NCI-H526 (cell line): ENCODE measurements at places on chromosomes 12 and 14.

DNA sequence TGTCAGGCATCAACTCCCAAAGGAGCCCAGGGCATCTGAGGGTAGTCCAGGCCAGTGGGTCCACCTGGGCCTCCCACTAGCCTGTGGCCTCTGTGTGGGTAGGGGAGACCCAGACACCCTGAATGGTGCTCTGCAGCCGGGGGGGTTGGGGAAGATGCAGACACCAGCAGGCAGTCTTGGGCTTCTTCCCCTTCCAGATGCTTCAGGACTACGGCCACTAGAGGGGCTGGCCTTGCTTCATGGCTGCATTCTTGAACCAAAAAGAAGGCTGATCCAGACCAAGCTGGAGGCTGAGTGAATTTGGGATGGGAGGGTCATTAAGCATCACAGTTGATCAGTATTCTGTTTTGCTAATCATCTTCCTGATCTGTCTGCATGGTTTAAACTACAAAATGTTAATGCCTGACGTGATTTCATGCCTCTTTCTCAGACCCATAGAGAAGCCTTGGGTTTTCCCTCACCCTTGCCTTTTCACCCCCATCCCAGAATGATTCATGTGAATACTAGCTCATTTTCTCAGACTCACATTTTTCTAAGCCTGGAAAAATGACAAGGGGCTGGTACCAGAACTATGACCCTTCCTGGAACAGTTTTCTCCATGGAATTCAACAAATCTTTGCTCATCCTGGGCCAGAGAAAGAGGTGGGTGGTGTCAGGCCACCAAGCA is 134.2 kb downstream of the NTF3 start:
- DNase-seq = no peak

DNA sequence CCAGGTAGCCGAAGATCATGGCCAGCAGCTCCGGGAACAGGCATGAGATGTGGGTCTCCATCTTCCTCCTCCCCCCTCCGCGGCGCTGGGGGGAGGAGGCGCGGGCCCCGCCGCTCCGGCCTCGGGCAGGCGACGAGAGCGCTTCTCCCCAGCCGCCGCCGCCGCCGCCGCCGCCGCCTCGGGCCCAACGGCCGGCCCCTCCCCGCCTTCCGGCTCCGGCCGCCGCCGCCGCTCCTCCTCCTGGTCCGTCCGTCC is 448 bp downstream of the FBXL14 start:
- DNase-seq = no peak

GRCh38 chr14:28356819-28357218 is 409.8 kb upstream of the FOXG1 start:
- DNase-seq = no peak

DNA sequence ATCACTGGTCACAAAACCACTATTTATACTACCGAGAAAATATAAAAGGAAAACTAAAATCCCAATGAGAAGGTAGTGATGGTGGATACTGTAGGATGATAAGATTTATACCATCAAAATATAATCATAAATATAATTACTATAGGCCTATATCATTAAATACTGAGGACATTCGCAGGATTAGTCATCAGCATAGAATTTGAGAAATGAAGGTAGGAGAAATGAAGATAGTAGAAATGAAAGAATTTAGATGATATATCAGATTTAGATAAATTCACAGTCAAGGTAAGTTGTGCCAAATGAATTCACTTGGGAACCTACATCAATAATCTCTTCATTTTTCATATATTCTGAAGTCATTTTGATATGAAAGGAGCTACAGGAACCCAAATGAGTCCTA is 82.8 kb downstream of the DAAM1 start:
- no peak for DNase-seq

DNA sequence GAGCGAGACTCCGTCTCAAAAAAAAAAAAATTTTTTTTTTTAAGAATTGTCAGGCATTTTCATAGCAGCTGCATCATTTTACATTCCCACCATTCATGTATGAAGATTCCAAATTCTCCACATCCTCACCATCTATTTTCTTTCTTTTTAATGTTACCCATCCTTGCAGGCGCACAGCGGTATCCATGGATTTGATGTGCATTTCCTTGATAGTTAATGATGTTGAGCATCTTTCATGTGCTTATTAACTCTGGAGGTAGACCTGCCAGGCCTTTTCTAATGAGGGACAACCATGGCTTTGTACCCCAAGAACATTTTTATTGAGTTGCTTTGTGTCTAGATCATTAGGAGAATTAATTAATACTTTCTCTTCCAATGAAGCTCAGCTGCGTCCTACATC is 1.6 kb upstream of the RNF34 start:
- no peak for DNase-seq

GRCh38 chr12:3727877-3728632 is 24.9 kb downstream of the CRACR2A start:
- peak; percentile 38 for DNase-seq

GRCh38 chr14:49314737-49315136 is 271.4 kb downstream of the RPS29 start:
- DNase-seq = no peak

- DNase-seq = no peak
Measured at GRCh38 chr12:23756416-23756815, 193.1 kb downstream of the SOX5 start.

GRCh38 chr12:3000548-3001275 is 41.5 kb downstream of the TEAD4 start:
- no peak for DNase-seq

DNA sequence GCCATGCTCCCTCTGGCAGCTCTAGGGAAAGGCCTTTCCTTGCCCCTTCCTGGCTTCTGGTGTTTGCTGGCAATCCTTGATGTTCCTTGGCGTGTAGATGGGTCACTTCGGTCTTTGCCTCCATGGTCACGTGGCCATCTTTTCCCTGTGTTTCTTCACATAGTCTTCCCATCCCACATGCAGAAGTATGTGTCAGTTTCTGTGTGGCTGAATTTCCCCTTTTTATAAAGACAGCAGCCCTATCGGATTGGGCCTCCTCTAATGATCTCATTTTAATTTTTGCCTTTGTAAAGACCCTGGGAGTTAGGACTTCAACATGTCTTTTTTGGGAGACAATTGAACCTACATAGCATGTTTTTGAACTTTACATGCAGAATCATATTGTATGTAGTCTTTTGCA is 107.2 kb upstream of the FGD4 start:
- no peak for DNase-seq

DNA sequence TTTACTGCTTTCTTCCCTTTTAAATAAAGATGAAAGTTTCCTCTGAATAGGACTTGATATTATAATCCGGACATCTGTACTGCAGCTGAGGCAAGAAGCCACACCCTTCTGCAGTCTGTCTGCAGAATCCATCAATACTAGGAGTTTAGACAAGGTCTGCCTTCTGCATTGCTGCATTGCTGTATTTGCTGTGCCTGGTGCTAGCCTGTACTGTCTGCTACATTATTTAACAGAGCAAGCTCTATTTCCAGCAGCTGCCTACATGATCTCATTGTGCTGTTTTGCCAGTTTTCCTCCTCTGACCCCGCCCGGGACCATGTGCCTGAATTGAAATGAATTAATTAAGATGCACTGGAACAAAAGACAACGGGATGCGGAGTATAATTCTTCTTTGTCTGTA is 1.7 kb downstream of the TUBA1A start:
- peak; percentile 47 for DNase-seq

- DNase-seq = no peak
Measured at GRCh38 chr14:71179066-71179465, 271.8 kb downstream of the PCNX1 start.

- no peak for DNase-seq
Measured at GRCh38 chr12:24728366-24728765, 220.5 kb downstream of the BCAT1 start.

GRCh38 chr14:99688629-99689028 is 4.5 kb downstream of the CYP46A1 start:
- DNase-seq = no peak

DNA sequence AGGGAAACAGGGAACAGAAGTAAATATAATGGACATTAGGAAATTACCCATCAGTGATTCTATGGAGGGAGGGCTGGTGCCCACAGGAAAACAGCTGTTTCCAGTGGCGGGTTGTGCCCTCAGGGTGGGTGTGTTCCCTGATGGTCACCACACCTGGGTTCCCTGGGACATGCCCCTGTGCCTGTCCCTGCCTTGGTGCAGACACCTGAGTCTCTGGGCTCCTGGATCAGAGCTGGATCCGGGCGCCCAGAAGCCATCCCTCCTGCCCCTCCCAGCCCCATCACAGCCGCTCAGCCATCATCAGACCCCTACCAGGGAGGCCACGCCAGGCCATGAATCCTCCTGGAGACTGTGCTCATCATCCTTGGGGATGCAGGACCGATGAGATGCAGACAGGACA is 307.2 kb upstream of the SFSWAP start:
- no peak for DNase-seq

DNA sequence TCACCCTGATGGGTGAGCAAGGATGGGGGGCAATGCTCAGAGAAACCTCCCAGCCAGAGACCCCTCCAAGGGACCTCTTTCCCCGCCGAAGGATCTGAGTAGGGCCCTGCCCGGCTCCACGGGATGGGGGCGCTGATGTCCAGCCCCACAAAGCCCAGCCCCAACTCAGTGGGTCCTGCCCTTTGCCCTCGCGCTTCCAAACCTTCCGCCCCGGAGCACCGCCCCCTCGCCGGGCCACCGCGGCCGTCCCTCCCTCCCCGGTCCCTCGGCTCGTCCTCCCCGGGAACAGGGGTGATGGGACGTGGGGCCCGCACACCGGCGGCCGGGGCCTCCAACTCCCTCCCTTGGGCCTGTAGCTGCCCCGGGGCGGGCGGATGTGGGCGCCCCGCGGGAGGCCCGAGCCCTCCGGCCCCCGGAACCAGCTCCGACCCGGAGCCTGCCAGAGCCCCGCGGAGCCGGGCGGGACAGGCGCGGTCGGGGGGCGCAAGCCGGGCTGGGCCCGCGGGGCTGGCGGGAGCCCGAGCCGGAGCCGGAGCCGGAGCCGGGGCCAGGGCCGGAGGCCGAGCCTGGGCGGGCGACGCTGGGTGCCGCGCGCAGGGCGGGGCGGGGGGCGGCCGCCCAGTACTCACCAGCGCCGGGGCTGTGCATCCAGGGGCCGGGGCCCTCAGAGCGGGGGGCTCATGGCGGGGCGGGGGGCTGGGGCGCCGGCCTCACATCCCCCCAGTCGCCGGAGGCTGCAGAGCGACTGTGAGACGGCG is 386 bp downstream of the HDAC7 start:
- DNase-seq = peak; percentile 70

- no peak for DNase-seq
Measured at GRCh38 chr12:113325916-113326315, 9.0 kb downstream of the SLC8B1 start.

- no peak for DNase-seq
Measured at GRCh38 chr12:40730281-40730680, 38.0 kb downstream of the CNTN1 start.

GRCh38 chr12:89840162-89840922 is 131.7 kb upstream of the ATP2B1 start:
- DNase-seq = no peak

- DNase-seq = peak; percentile 62
Measured at GRCh38 chr12:131830914-131831571, 2.9 kb downstream of the MMP17 start.

DNA sequence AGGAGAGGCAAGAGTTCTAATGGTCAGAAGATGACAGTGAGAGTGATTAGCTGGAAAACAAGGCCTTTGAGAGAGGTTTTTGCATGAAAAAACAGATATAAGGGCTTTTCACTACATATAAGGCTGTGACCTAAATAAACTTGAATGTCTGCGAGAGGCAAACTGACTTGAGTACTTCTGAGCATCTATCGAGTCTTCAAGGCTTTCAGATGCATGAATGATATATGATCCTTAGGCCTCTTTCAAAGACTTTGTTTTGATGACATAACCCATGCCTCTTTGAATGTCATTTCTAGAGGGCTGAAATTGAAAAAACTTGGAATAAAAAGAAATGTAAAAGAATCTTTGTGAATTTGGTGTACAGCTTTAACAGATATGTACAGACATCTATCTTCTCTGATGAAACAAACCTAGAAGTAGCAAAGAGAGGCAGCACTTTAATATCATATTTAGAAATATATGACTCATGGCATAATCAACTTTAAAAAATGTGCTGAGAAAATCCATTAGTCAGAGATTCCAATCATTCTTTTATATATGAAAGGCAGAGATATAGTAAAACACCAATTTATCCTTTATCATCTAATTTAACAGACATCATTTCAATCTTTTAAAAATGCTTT is 72.6 kb downstream of the PPM1H start:
- no peak for DNase-seq

- DNase-seq = no peak
Measured at GRCh38 chr14:32379447-32379846, 50.3 kb downstream of the AKAP6 start.

DNA sequence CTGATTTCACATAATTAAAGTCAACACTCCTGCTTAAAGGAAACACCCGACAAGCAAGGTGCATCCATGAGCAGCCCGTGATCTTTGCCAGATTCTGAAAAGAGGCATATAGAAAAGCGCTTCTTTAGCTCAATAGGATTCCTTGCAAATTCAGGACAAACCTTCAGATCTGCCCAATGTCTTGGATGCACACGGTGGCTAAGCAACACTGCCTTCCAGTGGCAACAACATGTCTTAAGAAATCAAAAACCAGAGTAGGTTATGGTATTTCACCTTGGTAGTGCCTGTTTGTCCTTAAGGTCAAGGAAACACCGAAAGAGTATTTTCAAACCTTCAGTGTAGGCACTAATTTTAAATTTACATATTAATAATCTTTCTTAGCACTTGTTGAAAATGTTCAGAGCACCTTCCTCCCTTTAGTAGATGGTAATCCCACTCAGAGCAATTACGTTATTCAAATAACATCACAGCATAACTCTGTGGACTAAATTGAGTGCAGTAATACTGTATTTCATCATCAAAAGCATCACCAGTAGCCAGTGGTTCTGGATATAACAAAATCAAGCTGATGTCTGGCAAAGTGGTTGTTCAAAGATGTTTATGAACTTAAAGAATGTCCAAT is 58.0 kb upstream of the CDKN3 start:
- DNase-seq = no peak

DNA sequence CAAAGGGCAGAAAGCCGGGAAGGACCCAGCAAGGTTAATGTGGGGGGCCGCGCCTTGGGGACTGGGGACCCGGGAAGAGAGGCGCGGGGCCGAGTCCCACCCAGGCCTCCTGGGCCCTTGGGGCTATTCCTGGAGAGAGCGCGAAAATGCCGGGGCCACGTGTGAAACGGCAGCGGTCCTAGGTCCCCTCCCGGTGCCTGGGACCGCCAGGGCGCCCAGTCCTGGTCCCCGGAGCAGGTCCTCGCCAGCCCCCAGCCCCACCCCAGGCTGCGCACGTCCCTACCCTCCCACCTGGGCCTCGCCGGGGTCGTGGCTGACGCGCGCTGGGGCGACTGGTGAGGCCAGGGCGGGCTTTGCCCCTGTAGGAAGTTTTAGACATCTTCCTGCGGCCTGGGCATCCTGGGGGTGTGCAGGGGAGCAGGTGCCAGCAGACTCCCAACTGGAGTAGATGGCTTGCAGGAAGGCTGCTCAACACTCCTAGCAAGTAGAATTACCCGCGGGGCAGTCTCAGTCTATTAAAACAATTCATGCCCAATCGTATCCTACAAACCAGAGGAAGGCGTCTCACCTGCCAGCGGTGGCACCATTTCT is 708 bp downstream of the FAR2 start:
- DNase-seq = peak; percentile 68

GRCh38 chr14:103199124-103199523 is 75.9 kb downstream of the TNFAIP2 start:
- no peak for DNase-seq
